Stimulated activated CD8-positive, alpha-beta memory T cell treated with anti-CD3 and anti-CD28 coated beads, Interleukin-15, amount 100 ng/mL, for 24 hours (primary cell): ENCODE measurements at places on chromosomes 2 and 18.

GRCh38 chr2:196086517-196087368, 18.1 kb upstream of the DNAH7 start:
- no peak for DNase-seq

DNA sequence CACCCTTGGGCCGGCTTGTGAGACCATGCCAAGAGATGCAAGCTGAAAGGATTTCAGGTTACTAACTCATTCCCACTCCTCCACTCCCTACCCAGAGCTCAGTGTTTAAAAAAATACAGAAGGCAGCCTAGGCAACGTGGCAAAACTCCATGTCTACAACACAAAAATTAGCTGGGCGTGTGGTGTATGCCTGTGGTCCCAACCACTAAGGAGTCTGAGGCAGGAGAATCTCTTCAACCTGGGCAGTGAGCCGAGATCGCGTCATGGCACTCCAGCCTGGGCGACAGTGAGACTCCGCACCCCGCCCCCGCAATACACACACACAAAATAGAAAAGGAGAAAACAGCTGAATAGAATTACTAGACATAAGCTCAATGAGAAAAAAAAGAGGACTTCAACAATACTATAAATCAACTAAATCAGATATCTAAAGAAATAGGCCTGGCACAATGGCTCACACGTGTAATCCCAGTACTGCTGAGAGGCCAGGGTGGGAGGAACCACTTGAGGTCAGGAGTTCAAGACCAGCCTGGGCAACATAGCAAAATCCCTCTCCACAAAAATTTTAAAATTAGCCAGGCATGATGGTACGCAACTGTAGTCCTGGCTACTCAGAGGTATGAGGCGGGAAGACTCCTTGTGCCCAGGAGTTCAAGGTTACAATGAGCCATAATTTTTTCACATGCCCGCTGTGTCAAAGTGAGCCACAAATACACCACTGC, 10.1 kb downstream of the IWS1 start:
- DNase-seq = no peak

GRCh38 chr18:51789871-51790270, 550.1 kb upstream of the DCC start:
- no peak for DNase-seq

DNA sequence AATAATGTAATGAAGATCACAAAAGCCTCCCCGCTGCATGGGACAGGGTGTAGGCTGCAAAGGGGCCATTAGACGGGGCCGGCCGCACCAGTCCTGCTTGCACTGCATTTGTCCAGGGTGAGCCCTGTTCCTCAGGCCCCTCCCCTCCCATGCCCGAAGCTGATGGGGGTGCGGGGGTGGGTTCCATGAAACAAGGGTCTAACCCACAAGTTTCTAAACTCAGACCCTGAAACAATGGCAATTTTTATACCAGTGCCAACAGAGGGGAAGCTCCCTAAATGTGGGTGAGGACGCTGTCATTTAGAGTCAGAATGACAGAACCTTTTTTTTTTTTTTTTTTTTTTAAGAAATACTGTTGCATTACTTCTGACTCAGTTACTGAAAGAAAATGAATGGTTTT, 39.7 kb downstream of the HS6ST1 start:
- no peak for DNase-seq

- DNase-seq = no peak
Observed at GRCh38 chr18:69365658-69366057, 35.0 kb upstream of the DOK6 start.

DNA sequence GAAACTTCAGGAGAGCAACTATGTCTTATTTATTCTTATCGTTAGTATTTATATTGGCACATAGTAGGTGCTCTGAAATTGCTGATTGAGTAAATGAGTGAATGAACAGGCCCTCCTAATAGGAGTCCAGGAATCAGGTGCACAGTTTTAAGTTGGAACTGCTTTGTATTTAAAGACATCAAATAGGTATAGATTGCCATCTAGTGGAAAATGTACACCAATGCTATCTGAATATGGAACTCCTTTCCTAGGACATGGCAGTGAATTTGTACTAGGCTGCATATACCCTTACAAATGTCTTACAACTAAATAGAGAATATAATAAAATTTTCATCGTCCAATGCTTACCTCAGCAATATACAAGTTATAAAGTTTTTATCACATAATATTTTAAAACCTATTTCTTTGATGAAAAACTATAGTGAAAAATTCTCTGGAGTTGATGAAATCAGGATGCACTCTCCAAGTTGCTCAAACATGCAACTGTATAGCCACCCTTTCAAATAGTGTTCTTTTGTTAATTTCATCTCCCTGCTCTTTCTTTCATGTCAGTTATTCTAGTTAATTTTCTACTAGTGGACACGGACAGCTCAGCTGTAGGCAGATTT, 318.9 kb upstream of the SYT4 start:
- no peak for DNase-seq

DNA sequence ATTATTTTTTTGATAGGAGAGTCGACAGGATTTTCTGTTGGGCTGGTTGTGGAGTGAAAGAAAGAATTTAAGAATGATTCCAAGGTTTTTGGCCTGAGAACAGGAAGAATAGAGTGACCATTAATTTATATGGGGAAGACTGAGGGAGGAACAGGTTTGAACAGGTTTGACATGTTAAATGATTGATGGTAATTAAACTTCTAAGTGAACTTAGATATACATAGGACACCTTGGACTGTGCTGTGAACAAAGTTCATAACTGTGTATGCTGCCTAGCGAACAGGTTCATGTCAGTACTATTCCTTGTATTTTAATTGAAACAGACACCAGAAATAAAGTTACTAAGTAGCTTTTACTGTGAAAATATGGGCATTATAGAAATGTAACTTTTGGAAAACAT, 212.0 kb downstream of the SPAG16 start:
- no peak for DNase-seq

DNA sequence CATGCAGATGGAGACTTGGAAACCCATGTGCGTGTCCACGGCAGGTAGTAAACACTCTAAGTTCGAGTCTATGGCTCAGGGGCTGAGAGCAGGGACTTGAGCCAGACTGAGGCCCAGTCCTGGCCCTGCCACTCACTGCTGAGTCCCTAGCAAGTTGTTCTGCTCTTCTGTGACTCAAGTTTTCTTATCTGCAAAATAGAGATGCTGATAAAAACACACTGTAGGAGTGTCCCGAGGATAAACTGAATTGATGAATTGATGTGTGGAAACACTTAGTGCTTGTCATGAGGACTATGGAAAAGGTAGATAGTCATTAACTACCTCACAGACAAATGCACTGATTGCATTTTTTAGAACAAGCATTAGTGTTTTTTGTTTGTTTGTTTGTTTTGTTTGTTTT, 73.2 kb downstream of the BOLA3 start:
- no peak for DNase-seq

DNA sequence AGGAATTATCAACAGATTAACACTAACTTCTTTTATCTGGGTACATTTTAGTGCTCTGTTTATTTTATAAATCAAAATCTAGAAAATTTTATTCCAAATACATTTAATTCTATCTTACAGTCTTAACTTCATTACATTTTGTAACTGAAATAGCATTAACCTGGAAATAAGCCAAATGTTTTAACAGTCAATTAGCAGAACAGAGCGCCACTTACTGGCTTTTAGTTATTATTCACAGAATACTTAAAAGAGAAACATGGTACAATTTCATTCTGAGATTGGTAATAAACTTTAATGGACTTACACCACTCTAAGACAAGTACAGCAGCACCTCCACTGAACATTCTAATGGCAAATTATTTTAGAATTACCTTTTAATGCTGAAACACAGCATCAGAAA, 38.6 kb downstream of the SS18 start:
- no peak for DNase-seq

DNA sequence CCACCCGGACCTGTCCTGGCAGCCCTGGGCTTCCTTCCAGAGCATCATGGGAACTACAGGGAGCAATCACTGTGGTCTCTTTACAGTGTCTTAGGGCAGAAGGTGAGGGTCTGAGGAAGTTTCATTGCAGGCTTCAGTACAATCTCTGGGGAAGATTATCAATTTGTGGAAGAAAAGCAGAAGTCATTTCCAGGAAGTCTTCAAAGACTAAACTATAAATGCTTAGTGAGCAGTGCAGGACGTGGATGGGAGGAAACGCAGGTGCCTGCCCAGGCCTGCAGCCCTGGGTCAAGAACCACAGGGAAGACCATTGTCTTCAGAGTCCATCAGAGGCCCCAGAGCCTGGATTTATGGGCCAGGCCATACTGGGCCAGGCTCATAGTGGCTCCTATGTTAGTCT, 54.3 kb downstream of the INO80C start:
- no peak for DNase-seq

DNA sequence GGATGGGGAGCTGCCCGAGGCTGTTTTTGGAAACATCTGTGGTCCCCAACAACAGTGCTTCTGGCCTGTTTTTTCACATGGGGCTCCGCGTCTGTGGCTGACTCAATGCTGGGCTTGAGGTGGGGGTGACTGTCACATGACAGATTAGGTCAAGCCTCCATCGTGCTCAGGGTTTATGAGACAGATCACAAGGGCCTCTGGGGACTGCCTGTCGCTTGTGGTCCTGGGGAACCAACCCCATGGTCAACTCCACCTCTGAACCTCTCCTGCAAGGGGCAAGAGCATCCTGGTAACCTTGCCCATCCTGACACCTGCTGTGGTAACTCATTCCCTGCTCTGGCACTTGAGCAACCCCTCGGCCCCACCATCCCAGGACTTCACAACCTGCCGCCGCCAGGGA, 47.6 kb upstream of the SH3RF3 start:
- no peak for DNase-seq

- DNase-seq = no peak
Observed at GRCh38 chr2:227595797-227596196, 2.9 kb upstream of the SCYGR2 start.

DNA sequence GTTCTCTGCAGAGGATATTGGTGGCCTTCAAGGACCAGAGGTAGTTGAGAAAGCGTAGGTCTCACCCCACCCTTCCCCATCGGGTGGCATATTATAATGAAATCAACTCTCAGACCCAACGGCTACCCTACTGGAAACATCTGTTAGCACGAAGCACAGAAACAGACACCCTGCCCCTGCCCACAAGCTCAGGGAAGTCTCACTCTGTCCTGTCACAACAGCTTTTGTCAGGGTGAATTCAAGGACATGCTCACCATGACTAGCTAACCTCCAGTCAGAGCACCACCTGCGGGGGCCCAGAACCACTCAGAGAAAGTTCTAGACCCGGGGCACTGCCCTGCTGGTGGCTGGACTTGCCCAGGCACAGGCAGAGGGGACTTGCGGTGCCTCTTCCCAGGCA, 3.5 kb upstream of the B3GNT7 start:
- no peak for DNase-seq

DNA sequence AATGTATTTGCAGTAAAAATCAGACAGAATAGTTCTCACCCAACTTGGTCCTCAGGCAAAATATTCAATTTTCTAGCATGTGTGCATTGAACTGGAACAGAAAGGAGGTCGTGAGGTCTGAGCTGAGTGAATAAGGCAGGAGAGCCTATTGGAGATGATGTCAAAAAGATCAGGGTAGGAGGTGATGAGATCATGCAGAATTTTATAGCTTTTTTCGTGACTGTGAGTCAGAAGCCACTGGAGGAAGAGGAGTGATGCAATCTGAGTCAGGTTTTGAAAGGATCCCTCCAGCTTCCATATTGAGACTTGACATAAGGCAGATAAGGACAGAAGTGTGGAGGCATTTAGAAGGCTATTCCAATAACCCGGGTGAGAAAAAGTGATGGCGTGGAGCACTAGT, 299.5 kb upstream of the SOX11 start:
- no peak for DNase-seq

GRCh38 chr2:152571048-152571766, 146.1 kb downstream of the PRPF40A start:
- no peak for DNase-seq

GRCh38 chr2:183950673-183951072, 647.7 kb upstream of the ZNF804A start:
- no peak for DNase-seq

DNA sequence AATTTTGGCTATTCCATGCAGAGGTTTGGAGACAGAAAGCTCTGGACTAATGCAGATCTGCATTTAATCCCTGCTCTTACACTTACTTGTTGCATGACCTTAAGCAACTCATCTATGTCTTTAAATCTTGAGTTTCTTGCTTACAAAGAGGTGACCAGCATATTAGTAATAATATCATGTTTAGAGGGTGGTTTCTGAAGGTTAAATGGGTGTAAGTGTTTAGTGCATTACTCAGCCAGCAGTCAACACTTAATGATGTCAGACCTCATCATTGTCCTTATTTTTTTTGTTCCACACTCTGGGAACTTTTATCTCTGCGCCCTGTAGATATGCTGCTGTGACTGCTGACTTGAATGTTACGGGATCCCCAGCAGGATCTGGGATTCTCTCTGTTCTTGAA, 1.7 kb downstream of the IL1RL1 start:
- DNase-seq = no peak

DNA sequence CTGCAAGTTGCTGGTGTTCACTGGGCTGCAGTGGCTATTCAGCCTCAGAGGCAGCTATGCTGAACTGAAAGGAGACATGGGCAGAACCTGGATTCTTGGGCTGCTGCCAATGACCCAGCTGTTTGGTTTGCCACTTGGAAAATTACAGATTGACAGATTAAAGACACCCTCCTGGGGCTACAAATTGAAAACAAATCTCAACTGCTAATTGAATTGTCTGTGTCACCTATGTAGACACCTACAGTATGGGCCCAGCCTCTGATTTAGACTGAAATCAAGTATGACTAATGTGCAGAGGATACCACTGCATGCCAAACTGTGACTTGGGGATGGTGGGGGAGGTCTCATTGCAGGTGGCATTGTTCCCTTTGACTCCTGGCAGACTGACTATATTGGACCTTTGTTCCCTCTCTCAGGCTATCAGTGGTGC, 42.8 kb downstream of the ITSN2 start:
- DNase-seq = no peak

- no peak for DNase-seq
Observed at GRCh38 chr18:22713511-22713910, 219.6 kb upstream of the RBBP8 start.

DNA sequence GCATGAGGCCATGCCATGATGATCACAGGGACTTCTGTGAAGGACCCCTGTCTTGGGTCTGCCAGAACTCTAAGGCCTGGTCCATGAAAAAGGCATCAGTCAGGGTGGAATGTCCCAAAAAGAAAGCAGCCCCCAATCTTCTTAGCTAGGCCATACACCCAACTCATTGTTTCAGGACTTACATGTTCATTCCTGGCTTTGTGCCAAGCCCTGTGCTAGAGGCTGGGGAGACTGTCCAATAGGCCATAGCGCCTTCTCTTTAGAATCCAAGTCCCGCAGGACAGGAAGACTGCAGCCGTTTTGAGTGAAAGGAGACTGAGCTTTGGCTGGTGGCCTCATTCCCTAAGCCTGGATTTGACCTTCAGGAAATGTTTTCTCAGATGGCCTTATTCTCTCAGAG, 247.3 kb downstream of the PRKCE start:
- no peak for DNase-seq

- no peak for DNase-seq
Observed at GRCh38 chr2:27724191-27724590, 47.3 kb upstream of the MRPL33 start.

GRCh38 chr2:182717416-182717815, 1.4 kb downstream of the DNAJC10 start:
- no peak for DNase-seq
